ENCODE measurements at places on chromosomes 3 and 15. TPM values are rescaled to one million over a fixed set of nuclear protein-coding genes. Genes with fewer than 3 reads are reported as not detected.

OXTR gene
- 21.5 TPM for total RNA-seq

CGNL1 gene
- total RNA-seq: 0.86 TPM

DNA sequence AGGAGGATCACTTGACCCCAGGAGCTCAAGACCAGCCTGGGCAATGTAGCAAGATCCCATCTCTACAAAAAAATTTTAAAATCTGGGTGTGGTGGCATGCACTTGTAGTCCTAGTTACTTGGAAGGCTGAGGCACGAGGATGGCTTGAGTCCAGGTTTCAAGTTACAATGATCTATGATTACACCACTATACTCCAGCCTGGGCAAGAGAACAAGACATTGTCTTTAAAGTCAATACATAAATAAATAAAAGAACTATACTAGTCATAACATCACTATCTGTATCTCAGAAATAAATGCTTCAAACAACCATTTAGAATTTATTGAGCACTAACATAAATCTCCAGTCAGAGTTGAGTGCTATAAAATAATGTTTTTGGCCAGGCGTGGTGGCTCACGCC is 8.5 kb upstream of the PHLDB2 start:
- peak; percentile 94 for DNase-seq

GPR149 gene
- not detected for total RNA-seq

DNA sequence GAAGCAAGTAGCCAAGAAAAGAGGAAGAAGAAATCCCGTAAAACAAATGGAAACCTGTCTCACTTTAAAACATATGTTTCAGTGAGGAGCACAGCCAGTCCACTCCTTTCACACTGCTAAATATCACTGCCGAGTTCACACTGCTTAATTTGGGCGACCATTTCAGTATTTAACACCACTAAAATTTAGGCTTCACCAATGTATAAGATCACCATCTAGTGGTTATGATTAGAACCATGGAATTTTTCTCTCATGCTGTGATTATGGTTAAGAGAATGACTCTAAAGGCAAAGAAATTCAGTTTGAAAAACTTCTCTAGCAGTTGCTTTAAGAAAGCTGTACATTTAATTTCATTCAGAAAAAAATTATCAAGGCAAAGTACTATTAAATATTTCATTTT is 16.6 kb downstream of the SLC4A7 start:
- peak; percentile 72 for DNase-seq

DNA sequence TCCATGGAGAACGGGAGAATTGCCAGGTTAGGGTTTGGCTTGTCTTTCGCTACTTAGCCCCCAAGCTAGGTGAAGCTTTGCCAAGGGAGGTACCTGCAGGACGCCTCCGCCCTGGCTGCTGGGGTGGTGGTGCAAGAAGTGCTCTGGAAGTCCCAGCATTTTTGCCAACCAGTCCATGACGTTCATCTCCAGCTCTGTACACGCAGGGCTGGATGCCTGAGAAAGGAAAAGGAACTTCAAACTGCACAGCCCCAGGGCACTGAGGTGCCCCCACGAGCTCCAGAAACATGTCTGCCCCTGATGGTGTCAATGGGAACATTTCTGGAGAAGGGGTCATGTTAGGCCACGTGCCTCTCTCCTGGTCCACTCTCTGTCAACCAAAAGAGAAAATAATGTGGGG is 8.2 kb downstream of the HDC start:
- DNase-seq: no peak

ANXA2 gene
- total RNA-seq: 2,202 TPM

BCL2A1 gene
- 16.9 TPM for total RNA-seq

BNC1 gene
- 2.4 TPM for total RNA-seq

MME gene
- 1.2 TPM for total RNA-seq

GRCh38 chr15:27059610-27060202 is 88.7 kb downstream of the GABRG3 start:
- peak; percentile 44 for DNase-seq

DNA sequence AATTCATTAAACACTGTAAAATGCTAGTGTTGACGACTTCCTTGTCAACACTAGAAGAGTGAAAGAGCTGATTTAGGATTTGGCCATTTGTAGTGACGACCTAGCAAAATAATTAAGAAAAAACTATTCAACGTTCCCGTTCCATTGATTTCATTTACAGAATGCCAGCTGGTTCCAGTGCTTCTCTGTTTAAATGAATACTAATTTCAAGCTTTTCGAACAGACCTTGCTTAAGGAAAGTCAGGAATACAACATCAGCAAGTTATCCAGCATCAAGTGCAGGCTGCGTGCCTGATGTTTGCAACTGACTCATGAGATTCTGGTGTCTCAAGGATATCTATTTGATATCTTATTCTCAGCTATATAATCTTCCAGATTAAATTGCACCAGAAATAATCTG is 98.4 kb upstream of the BHLHE40 start:
- DNase-seq: no peak

C3orf70 gene
- total RNA-seq: not detected

DNA sequence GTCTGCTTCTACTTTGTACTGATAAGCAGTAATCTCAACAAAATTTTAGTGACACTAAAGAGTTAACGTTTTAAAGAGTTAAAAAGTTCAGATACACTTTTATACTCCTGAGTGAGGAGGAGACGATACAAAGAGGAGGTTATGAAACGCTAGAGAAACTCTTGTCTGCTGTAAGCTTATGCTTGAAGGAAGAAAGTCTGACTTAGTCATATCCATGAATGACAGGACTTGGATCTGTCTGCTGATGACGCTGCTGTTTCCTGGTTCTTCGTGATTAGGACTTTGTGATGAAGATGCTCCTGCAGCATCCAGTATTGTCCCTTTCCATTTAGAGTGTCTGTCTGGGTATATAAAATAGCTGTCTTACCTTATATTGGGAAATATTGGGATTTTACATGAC is 15.8 kb downstream of the TCF12 start:
- no peak for DNase-seq
